ENCODE measurements at places on chromosomes 12 and 14. TPM values are rescaled to one million over a fixed set of nuclear protein-coding genes. Genes with fewer than 3 reads are reported as not detected.

Gene BDKRB2
- total RNA-seq, result 2.6 TPM

Gene PROX2
- total RNA-seq, result not detected

Gene DAO
- not detected for total RNA-seq

Gene PLXNC1
- 0.06 TPM for total RNA-seq

Gene DUSP6
- 8.6 TPM for total RNA-seq

Gene EID3
- total RNA-seq, result 8.0 TPM

All from A549 treated with CORT108297 at 1 μM for 4 hours (cell line).